ENCODE measurements at places on chromosomes 3 and 15.

- no peak for DNase-seq
These were observed 37.0 kb downstream of the CHDH start for GRCh38 chr3:53809267-53809666.

- DNase-seq = no peak
These were observed 26.3 kb downstream of the ESYT3 start for GRCh38 chr3:138460536-138461205.

DNA sequence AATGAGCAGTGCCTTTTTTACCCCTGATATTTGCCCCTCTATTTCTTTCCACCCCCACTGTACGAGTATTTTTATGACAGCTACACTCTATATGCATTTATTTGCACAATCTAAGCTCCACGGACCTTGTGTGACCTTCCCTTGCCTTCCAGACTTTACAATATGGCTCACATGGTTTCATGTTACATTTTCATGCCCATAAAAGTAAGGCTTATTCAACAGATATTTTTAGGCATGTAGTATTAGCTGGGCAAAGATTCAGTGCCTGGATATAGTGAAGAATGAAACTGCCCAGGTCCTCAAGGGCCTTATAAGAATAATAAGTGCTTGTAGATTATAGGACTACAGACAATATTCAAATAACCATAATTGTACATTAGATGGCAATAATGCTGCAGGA lies 481.9 kb upstream of the CNTN4 start:
- no peak for DNase-seq

DNA sequence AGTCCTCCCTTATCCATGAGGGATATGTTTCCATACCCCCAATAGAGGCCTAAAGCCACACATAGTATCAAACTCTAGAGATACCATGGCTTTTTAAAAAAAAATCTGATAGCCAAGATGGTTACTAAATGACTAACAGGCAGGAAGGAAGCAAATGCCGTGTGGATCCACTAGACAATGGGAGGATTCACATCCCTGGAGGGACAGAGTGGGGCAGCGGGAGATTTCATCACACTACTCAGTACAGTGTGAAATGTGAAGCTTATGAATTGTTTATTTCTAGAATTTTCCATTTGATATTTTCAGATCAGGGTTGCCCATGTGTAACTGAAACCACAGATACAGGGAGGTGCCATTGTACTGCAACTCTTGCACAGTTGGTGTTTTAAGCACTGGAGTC lies 826.6 kb downstream of the SQOR start:
- DNase-seq = no peak

DNA sequence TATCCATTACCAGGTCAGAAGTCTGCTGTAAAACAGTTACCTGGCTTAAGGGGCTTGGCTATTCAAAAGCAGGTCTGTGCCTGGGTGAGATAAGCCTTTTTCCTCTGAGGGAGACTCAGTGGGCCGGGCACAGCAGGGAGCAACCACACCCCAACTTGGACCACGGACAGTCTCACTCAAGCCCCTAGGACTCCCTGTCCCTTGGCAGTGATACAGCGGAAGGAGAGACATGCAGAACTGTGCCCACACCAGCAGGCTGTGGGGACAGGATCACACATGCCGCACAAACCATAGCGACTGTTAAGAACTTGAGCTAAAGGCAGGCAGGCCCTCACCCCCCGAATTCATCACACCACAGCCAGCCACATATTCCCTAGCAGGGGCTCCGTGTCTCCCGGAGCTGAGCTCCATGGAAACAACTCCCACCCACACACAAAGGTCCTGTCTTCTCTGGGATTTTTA lies 2.8 kb upstream of the GP5 start:
- no peak for DNase-seq
